ENCODE measurements at places on chromosomes 6 and 20.

GRCh38 chr6:76609160-76609559 lies 536.7 kb upstream of the IMPG1 start:
- no peak for DNase-seq

GRCh38 chr6:130900913-130901312 lies 73.7 kb downstream of the SMLR1 start:
- DNase-seq: peak; percentile 85

DNA sequence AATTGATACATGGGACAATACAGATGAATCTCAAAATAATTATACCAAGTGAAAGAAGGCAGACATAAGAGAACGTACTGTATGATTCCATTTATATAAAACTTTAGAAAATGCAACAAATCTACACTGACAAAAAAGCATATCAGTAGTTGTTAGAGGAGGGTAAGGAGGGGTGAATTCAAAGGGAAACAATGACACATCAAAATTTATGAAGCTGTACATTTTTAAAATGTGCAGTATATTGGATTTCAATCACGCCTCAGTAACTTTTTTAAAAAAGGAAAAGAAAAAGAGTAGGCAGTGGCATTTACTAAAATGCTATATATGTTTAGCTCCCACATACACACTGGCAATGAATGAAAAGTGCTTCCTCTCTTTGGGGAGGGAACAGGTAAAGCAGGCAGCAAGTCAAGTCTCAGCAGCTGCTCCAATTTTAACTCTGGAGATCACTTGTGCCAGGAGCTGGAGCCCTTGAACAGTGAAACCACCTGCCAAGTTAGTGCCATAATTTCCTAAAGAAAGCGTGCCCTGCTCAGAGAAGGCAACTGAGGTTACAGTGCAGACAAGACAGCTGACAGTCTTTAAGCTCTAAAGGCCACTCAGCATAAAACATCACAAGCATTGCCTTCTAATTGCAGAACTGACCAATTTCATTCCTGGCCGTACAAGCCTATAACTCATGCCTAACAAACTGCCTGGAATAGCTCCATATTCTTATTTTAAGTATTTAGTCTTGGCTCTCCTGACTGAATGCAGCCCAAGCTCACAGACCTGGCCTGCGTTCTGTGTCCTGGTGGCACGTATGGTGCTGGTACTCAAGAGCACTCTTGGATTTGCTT lies 10.9 kb downstream of the FKBP1A start:
- no peak for DNase-seq

- DNase-seq: no peak
Observed at GRCh38 chr6:53598265-53598907, 53.5 kb upstream of the GCLC start.

GRCh38 chr20:1331101-1331500 lies 2.2 kb upstream of the SDCBP2 start:
- no peak for DNase-seq

DNA sequence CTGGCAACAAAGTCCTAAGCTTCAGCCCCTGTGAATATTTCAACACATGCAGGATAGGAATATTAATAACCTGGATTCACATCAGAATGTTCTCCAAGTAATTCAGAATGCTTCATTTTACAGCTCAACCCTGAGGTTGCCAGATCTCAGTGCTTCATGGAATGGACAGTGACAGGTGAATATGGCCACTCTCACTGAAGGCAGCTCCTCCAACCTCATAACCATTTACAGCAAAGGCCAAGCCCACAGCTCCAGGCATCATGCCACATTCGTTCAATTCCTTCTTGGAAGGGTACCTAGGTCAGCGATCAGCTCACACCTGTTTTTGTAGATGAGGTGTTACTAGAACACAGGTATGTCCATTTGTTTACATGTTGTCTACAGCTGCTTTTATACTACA lies 17.1 kb downstream of the CLIC5 start:
- no peak for DNase-seq

DNA sequence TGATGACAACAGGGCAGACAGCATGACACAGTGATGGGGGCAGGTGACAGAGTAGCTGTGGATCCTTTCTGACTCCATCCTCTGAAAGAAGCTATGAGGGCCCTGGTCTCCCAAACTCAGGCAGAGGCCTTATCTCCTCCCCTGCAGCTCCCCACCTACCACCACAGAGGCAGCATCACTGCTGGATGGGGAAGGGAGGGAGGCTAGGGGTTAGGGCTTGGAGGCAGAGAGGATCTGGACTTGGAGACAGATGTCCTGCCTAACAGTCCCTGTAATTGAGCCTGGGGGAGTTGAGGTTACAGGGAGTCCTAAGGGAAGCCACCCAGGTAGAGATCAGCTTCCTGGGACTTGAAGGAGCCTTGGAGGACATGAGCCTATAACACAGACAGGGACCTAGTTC lies 37.9 kb downstream of the FAM110A start:
- no peak for DNase-seq

DNA sequence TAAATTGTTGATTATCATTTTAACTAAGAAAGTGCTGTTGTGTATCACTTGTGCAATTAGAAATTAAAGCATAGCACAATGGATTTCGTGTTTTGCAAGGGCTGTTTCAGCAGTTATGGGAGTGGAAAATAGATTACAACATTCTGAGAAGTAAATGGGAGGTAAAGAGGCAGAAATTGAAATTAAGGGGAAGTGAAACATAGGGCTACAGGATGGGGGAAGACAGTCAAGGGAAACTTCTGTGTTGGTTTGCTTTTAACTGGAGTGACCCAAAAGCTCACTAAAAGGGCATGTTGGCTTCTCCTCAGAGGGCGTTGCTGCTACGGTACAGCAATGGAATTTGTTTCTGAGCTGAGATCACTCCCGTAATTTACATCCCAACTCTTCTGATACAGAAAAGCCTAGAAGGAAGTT lies 147.5 kb downstream of the BCAS1 start:
- DNase-seq: peak; percentile 39

DNA sequence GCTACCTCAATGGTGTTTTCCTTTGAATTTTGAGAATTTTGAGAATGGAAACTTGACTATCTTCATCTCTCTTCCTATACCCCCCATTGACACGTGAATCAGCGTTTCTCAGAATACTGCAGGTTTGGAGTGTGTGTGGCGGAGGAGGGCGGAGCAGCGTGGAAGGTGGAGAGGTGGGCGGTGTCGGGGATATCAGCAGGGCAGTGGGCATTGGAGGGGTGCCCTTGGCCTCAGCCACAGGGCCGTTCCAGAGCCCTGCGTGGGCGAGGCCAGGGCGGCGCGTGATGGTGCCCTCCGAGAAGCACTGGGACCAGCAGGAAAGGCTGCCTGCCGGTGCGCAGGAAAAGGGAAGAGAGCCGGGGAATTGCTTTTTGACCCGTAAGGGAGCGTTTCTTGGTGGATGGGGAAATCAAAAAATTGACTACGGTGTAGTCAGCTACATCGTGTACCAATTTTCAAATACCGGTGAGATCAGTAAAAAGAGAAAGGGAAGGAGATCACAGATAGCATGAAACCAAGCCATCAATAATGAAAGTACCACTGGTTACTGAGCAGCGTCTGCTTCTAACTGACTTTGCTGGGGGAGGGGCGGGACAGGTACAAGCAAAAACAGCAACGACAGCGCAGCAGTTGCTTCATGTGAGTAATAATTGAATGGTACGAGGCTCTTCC lies 82.7 kb upstream of the DUSP22 start:
- no peak for DNase-seq

DNA sequence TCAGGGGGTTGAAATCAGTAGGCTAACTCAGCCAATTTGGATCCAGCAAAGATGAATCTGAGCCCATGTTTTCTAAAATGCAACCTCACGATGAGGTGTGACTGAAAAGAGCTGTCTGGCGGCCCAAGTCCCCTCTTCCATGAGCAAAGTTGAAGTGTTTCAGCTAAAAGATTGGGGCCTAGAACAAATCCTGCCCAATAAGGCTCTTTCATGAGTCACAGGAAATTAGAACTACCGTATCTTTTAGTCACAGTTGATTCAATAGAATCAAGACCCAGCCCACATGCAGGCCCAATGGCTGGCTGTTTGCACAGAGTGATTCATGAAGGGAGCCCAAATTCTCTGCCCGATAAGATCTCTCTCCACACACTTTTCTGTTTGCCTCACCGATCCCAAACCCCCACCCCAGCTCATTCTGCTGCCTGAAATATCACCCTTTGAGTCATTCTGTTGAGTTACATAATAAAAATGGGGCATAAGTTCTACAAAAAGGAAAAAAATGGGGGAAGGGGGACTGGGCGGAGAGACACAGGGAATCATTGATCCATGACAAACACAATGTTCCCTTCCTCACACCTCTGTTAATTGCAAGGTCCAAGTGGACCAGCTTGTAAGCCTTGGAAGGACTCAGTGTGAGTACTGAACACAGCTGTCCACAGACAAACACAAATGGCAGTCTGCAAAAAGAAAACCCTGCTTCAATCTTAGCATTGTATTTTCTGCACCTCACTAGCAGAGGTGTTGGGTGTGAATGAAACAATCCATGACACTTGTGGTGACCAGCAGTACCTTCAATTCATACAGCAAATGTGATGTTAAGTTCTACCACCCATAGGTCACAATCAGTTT lies 13.8 kb downstream of the FOXQ1 start:
- DNase-seq: peak; percentile 77

GRCh38 chr20:58340853-58341252 lies 31.3 kb downstream of the RAB22A start:
- peak; percentile 57 for DNase-seq

DNA sequence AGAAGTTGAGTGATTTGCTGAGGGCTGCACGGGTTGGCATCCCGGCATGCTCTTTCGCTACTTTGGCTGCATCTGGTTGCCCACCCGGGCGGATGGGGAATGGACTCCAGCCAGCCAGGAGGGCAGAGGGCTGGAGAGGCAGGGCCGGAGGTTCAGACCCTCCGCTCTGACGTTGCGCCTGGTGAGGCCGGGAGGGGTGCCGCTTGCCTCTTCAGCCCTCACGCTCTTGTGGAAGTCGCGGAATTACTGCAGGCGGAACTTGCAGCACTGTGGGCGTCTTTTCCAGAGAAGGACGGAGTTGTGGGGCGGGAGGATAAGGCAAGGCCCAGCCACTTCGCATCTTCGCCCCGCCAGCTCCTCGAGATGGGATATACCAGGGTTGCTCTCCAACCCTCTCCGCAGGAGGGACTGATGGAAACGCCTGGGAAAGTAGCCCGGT lies 656 bp downstream of the RTEL1 start:
- DNase-seq: peak; percentile 45

DNA sequence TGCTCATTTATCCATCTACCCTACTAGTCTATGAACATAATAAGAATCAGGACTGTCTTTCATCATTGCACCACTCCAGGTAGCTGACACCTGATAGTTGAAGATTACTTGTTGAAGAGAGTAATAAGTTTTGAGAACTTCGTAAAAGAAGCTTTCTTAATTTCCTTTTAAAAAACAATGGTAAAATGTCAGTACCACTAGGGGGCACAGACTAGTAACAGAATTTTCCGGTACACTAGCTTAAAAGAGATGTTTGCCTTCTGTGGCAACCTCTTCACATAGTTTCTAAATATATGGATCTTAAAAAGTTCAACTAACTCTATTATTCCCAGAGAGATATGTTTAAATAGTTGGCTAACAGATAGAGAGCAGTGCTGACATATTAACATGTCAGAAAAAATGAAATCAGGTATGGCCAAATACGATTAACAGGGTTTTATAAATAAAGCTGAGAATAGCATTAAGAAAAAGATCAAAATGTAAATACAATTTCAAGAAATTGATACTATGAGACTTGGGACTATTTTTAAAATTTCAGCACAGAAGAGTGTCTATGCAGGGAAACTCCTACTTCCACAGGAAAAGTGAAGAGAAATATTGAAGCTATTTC lies 5.4 kb upstream of the KCNQ5 start:
- DNase-seq: peak; percentile 59

All from fibroblast of mammary gland (primary cell).